ENCODE measurements at places on chromosomes 7 and 10.

- DNase-seq: peak; percentile 29
These were observed 253.2 kb downstream of the BMPER start for GRCh38 chr7:34158368-34159153.

GRCh38 chr7:73774923-73775322, 4.9 kb upstream of the CLDN3 start:
- DNase-seq: peak; percentile 35

- DNase-seq: no peak
These were observed 251.2 kb downstream of the POU6F2 start for GRCh38 chr7:39228946-39229345.

- no peak for DNase-seq
These were observed 77.1 kb downstream of the FRMPD2 start for GRCh38 chr10:48197236-48197899.

GRCh38 chr7:5450549-5451327, 27.1 kb upstream of the TNRC18 start:
- DNase-seq: peak; percentile 66
